ENCODE measurements at places on chromosomes 7 and 10.

GRCh38 chr7:146639291-146639690 lies 522.7 kb downstream of the CNTNAP2 start:
- no peak for DNase-seq

DNA sequence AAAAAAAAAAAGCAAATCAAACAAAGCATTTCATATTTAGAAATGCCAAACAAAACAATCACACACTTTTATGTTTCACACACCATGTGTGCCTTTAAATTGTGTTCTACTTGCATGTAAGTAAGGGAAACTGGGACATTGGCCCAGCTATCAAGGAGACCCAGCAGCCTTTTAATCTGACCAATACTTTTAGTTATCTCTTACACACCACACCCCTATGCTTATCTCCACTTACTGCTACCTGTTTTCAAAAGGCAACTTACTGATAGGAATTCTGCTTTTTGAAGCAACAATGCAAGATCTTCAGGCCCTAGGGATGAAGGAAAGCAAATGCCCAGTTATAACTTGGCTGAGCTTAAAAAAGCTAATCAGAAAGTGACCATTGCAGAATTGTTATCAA lies 1244.8 kb upstream of the SORCS1 start:
- no peak for DNase-seq

DNA sequence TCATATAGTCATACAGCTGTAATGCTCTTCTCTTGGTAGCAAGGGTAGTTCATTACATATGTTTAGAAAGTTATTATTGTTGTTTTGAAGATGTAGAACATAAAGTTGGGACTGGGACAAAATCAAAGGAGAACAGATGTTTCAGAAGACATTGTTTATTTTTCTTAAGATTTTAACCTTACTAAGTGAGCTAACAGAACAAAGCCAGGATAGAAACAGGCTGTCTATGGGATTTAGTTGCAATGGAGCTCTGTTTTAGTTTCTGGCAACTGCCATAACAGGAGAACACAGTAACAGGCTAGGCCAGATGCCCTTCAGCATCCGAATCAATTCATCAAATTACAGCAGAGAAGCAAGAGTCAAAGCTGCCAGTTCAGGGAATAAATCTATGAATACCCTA lies 382.4 kb downstream of the ARL4A start:
- no peak for DNase-seq

GRCh38 chr10:73647875-73648651 lies 6.8 kb upstream of the MYOZ1 start:
- no peak for DNase-seq

DNA sequence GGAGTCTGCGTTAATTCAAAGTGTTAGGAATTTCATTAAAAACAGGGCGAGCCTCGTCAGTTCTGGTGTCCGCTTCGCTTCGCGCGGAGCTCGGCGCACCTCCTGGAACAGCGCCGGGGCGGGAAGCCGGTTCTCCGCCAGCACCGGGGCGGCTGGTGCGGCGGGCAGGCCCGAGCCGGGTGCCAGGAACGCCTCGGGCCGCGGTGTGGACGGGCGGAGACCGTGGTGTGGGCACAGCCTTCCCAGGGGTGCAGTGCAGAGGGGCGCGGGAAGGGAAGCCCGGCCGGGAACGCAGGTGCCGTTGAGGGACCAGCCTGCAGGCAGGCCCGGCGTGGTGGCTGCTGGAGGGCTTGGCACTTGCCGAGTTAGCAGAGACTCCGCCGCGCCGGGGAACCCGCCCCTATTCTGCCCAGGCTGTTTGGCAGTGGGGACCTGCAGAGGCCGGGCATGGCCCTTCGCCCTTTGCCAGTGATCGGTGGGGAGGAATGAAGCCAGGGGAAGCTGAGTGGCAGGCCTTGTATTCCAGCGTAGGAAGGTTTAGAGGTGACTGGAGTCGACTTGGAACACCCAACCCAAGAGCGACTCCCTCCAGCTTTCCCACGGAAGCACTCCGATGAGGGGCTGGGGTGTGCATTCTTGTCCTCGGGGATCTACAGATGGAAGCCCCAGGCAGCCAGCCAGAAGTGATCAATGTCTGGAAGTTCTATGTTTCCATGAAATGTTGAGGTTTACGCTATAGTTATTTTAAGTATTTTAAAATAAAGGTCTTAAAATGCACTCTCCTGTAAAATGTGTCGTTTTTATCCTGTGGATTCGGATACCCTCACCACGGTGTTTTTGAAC lies 945 bp upstream of the RHEB start:
- no peak for DNase-seq

DNA sequence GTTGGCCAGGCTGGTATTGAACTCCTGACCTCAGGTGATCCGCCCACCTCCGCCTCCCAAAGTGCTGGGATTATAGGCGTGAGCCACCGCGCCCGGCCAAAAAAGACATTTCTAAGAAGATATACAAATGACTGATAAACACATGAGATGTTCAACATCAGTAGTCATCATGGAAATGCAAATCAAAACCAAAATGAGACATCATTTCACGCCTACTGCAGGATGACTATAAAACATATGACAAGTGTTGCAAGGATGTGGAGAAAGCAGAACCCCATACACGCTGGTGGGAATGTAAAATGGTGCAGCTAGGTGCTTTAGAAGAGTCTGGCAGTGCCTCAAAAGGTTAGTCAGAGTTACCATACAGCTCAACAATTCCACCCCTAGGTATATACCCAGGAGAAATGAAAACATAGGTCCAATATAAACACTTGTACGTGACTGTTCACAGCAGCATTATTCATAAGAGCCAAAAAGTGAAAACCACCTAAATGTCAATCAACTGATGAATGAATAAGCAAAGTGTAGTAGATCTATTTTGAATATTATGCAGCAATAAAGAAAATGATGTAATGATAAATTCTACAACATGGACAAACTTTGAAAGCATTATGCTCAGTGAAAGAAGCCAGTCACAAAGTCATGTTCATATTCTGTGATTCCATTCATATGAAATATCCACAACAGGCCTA lies 24.5 kb downstream of the TMEM209 start:
- no peak for DNase-seq

DNA sequence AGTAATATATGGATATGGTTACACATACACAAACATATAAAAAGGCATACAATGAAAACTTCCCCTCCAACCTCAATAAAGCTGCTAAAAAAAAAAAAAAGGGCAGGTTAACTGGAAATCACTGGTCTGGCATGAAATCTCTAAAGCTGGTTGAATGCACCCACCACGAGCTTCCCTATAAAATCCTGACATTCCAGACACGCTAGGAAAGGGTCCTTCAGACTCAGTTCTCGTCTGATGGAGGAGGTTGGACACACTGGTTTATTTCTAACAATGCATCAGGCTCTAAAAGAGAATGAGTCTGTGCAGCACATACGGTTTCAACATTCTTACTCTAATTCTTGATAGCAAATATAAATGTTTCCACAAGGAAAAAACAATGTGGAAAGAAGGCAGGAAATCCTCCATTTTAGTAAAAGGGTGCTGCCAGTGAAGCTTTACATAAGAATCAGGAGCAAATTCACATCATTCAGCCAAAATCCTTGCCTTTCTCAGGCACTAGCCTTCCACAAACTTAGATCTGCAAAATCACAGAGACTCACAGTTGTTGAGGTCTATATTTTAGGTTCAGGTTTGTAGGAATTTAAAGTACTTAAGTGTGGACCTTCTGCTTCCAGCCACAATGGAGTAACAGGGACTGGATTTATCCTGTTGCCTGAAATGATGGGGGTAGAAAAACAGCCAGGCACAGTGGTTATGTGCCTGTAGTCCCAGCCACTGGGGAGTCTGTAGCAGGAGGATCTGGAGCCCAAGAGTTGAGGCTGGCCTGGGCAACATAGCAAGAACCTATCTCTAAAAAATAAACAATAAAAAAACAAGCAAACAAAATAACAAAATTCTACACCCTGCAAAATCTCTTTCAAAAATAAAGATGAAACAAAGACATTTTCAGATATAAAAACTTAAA lies 73.5 kb downstream of the CYTH3 start:
- no peak for DNase-seq

DNA sequence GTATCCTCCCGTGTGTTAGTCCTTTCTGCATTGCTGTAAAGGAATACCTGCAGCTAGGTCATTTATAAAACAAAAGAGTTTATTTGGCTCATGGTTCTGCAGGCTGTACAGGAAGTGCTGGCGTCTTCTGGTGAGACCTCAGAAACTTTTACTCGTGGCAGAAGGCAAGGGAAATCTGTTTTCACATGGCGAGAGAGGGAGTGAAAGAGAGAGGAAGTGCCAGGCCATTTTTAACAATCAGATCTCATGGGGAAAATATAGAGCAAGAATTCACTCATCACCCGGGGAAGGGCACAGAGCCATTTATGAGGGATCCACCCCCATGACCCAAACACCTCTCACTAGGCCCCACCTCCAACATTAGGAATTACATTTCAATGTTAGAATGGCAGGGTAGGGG lies 952.2 kb downstream of the CNTNAP2 start:
- no peak for DNase-seq

DNA sequence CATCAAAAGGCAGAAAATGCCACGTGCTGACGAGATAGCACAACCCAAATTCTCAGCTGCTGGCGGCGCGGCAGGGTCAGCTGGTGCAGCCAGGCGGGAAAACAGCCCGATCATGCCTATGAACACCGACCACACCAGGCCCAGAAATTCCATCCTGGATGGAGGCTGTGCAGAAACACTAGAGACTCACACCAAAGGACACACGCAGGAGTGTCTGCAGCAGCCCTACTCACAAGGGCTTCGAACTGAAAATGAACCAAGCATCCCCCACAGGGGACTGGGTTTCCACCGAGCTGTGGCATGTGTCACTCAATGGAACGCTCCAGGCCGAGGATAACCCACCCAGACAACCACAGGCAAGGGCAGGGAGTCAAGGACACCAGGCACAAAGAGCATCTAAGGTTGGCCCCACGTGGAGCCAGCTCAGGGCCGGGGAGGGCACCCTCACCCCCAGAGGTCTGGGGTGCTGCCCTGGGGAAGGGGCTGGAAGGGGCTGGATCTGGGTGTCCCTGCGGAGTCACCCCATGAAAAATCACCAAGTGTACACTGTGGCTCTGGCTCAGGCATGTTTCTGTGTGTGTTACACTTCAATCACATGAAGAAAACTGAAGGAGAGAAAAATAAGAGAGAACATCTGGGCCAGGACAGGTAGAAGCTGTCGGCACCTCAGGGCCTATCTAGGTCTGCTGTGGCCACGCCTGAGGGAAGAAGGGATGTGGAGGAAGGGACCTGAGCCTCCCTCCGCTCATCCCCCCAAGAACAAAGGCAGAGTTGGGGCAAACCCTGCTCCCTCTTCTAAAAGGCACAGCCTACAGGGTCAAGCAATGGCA lies 33.0 kb downstream of the RASGEF1A start:
- DNase-seq = no peak

- no peak for DNase-seq
Observed at GRCh38 chr7:55275291-55276200, 89.6 kb upstream of the LANCL2 start.

GRCh38 chr10:90871279-90871765 lies 452 bp upstream of the RPP30 start:
- no peak for DNase-seq

DNA sequence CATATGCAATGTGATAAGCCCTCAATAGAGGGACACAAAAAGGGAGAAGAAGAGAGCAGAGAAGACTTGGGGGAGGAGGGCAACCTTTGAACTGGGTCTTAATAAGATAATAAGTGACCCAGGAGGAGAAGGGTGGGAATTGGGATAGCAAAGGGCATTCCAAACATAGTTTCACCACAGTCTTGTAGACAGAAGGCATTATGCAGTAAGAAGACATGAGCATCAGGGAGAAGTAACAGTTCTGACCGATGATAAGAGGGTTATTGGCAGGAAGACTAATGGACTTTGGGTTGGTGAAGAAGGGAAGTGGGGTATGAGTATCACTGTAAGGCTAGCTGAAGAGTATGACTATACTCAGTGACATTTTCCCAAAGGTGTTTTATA lies 63.6 kb downstream of the TES start:
- no peak for DNase-seq

GRCh38 chr7:27634671-27635493 lies 27.8 kb downstream of the HIBADH start:
- no peak for DNase-seq

DNA sequence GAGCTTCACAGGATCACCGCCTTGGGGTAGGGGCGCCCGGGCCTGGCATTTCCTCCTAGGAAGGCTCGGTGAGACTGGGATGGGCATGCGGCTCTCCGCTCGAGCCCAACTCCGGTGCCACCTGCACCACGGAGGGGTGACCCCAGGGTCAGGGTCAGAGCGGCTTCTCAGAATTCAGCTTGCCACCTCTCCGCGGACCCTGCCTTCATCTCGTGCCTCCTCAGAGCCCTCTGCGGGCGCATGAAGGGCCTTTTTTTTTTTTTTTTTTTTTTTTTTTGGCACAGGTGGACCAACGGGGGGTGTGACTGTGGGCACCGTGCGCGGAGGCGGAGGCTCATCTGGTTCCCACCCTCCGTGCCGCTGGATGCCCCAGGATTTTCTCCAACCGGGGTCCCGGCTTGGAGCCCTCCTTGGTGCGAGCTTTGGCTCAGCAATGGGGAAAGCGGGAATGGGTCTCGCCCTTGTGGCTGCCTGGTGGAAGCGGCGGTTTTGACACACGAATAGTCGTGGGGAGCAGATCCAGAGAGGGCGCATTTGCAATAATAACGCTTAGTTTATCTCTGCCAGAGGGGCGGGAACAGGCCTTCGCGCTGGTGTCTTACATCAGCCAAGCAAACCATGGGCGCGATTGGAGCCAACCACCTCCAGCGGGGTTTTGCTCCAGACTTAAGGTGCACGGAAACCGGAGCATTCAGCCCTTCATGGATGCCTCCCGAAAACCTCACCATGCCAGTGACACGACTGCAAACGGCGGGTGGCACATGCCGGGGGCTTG lies 5.0 kb upstream of the TNRC18 start:
- no peak for DNase-seq

- DNase-seq = no peak
Observed at GRCh38 chr10:15931376-15931775, 71.1 kb upstream of the MINDY3 start.

- DNase-seq = no peak
Observed at GRCh38 chr10:125709553-125710474, 9.7 kb upstream of the EDRF1 start.

DNA sequence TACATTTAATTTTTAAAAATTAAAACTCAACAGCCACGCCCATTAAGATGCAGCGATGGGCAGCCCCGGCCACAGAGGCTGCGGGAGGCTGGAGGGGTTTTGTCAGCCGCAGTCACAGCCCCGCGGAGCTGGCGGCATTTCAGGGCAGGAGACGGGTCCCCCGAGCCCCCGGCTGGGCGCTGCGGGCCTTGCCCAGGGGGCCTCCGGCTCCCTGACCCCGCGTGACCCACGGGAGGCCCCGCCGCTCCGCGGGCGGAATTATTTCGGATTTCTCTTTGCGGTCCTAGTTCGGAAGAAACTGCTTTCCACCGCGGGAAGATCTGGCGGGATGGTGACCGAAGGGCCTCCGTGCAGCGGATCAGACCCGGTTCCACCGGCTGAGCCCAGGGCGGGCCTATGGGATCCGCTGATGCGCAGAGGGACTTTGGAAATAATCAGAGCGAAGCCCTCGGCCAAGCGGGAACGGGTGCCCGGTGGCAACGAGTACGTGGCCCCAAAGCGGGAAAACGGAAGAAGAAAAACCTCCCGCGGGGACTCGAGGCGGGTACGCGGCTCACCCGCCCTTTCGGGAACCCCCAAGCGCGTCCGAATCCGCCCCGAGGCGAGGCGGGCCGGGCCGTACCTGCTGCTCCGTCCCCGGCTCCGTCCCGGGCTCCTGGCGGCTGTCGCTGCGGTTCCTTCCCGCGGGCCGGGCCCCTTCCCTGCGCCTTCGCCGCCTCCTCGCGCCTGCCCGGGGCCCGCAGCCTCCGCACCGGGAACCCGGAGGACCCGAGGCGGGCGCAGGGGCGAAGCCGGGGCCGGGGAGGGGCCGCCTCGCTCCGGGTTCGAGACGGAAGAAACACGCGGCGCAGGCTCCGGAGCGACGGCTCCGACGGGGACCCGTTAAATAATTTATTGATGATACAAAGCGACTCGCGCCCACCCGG lies 1.7 kb downstream of the NKX6-2 start:
- DNase-seq = no peak
